ENCODE measurements at places on chromosomes 12 and 14.

- no peak for DNase-seq
These were observed 29.3 kb upstream of the LGALS3 start for GRCh38 chr14:55099756-55100155.

DNA sequence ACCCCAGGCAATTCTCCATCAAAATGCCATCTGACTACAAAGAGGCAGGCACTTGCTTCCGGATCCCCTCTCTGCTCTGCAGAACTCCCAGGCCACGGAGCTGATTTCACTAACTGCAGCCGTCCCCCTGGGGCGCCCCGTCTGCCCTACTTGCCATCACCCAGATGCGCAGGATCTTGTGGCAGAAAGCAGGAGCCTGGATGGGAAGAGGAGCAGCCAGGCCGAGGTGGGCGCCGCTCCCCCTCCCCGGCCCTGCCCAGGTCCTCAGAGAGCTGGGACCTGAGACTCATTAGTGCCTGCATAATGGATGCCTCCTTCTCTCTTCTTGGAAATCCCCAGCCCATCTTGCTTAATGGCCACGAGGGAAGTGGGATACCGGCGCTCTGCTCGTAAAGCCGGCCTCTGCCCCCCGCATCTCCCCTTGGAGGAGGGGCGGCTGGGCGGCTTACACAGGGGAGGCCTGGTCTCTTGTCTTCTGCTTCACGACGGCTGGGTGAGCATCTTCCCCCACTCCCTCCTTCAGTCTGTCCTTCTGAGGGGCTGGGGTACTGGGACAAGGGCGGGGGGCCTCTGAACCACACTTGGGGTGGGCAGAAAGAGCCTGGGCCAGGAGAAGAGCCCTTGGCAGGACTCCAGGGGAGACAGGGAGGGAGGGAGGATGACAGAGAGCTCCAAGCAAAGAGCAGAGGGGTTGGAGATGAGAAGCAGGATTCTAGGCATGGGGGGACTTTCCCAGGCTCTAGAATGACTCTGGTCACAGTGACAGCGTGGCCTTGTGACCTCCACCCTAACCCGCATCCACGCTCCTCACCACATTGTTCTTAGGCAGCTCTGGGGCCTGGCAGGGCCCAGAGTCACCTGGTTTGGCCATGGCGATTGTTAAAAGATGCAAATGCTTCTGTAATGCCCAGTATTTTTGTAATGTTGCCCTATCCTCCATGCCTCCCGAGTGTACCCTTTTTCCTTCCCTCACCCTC lies 19.4 kb upstream of the EML1 start:
- DNase-seq, result no peak

DNA sequence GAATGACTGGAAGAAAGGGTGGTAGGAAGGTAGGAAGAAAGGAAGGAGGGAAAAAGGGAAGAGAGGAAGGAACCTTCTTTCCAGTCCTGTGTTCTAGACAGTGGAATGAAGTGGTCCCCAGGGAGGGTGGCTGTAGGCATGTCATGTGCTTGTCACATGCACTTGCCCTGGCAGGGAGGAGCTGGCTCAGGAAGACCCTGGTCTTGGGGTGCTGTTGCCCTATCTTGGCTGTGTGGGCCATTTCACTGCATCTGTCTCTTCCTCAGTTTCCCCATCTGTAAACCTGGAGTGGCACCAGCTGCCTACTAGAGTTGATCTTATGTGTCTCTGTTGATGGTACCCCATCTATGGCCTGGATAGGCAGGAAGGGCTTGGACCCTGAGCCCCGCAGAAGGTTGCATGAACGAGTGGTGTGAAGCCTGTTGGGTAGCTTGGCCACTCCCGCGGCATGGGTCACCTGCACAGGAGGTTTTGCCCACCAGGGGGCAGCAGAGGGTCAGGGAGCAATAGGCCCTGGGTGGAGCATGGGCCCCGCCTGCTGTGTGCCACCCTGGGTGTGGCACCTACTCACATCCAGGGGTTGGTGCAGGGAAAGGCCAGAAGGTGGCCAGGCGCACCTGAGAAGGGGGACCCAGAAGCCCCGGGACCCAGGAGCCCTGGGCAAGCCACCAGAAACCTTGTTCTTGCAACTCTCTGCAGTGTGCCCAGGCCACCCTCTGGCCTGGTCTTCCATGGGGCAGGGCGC lies 25.1 kb downstream of the MEG3 start:
- peak; percentile 87 for DNase-seq

GRCh38 chr14:61362072-61362750 lies 40.8 kb downstream of the PRKCH start:
- DNase-seq, result no peak

- DNase-seq, result no peak
These were observed 52.6 kb downstream of the SLCO1B3 start for GRCh38 chr12:20863056-20863455.

GRCh38 chr12:55036326-55037115 lies 16.7 kb downstream of the NEUROD4 start:
- no peak for DNase-seq

DNA sequence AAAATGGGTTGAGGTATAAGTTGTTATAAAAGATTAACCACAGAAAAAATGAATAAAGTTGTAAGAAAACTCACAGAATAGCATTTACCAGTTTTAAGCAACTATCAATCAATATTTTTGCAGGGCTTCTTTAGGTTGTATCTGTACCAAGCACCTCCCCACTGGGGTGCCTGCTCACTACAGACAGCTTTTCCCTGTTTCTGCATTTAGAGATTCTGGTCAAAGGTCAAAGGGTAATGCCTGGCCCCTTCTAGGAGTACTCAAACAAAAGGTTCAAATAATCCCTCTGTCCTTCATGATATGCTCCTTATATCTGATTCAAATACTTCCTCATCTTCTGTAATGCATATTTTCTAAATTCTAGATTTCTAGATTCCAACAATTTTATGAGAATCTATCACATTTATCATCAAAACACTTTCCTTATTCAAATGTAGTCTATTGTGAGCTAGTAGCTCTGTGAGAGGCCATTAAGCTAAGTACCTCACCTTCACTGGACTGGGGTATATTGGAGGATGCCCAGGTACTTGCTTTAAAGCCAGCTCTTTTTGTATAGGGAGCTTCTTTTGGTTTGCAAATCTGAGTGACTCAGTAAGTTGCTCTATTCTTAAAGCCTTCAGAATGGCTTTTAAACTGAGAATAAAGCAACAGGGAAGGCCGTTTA lies 120.7 kb upstream of the PTPRB start:
- no peak for DNase-seq

DNA sequence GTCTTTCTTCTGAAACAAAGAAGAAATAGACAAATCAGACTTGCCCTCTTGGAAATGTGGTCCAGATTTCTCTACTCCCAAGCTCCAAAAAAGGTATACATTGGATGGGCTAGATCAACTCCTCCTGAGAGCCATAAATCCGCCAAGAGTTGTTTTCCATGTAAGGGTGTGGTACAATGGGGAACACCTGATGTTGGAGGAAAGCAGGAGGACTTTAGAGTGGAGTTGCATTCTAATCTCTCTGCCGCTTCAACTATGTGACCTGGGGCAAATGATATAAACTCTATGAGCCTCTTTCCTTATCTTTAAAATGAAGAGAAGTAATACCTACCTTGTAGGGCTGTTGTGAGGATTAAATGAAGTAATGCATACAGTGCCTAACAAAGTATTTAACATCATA lies 101.6 kb downstream of the RMST start:
- no peak for DNase-seq

- no peak for DNase-seq
These were observed 317.6 kb downstream of the CCDC91 start for GRCh38 chr12:28507867-28508266.

Data from activated T-cell treated with anti-CD3 and anti-CD28 coated beads, Interleukin-2, amount 50 U/mL, for 24 hours (primary cell).